Stimulated activated CD4-positive, alpha-beta T cell treated with anti-CD3 and anti-CD28 coated beads, TNF-alpha, amount 100 ng/mL, for 4 hours (primary cell): ENCODE measurements at places on chromosomes 12 and 14.

GRCh38 chr12:21451529-21451928 is 14.1 kb downstream of the PYROXD1 start:
- no peak for DNase-seq

- peak; percentile 46 for DNase-seq
These were observed 659.5 kb downstream of the TMEM121 start for GRCh38 chr14:106185837-106186233.

- no peak for DNase-seq
These were observed 156.3 kb upstream of the RASSF8 start for GRCh38 chr12:25802143-25802542.

- no peak for DNase-seq
These were observed 6.5 kb downstream of the CTDSP2 start for GRCh38 chr12:57839996-57840395.

DNA sequence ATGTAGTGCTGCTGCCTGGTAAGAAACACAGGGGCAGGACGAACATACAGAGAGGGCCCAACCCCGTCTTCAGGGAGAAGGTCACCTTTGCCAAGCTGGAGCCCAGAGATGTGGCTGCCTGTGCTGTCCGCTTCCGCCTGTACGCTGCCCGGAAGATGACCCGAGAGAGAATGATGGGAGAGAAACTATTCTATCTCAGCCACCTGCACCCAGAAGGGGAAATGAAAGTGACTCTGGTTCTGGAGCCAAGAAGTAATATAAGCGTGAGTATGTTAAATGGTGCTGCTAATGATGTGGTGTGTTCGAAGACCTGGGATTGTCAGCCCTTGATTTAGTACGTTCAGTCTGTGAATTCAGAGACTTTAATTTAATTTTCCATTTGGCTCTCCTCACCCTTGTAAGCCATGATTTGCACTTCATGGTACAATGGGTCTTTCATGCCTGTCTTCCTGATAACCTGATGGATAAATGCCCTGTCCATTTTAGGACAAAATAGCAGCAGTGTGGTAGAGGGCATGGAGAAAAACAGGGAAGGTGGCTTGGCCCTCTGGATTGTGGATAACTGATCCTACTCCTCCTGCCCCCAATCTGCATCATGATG is 318.9 kb downstream of the SNAPC1 start:
- no peak for DNase-seq

DNA sequence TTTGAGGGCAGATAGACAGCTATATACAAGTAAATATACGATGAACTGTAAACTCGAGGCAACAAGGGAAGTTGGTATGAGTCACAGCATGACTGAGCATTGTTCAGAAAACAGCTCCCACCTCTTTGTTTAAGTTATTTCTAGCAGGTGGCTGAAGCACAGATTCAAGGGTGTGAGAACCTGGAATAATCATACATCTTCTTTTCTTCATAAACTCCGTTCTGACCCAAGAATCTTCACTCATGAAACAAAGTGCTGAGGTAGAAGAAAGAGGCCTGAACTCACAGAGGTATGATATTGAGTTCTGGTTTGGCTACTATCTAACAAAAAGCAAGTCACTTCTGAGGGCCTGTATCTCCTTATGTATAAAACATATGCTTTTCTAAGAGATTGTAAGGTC is 364.1 kb upstream of the KITLG start:
- no peak for DNase-seq

DNA sequence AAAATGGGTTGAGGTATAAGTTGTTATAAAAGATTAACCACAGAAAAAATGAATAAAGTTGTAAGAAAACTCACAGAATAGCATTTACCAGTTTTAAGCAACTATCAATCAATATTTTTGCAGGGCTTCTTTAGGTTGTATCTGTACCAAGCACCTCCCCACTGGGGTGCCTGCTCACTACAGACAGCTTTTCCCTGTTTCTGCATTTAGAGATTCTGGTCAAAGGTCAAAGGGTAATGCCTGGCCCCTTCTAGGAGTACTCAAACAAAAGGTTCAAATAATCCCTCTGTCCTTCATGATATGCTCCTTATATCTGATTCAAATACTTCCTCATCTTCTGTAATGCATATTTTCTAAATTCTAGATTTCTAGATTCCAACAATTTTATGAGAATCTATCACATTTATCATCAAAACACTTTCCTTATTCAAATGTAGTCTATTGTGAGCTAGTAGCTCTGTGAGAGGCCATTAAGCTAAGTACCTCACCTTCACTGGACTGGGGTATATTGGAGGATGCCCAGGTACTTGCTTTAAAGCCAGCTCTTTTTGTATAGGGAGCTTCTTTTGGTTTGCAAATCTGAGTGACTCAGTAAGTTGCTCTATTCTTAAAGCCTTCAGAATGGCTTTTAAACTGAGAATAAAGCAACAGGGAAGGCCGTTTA is 120.7 kb upstream of the PTPRB start:
- no peak for DNase-seq
